ENCODE measurements at places on chromosomes 5 and 9.

DNA sequence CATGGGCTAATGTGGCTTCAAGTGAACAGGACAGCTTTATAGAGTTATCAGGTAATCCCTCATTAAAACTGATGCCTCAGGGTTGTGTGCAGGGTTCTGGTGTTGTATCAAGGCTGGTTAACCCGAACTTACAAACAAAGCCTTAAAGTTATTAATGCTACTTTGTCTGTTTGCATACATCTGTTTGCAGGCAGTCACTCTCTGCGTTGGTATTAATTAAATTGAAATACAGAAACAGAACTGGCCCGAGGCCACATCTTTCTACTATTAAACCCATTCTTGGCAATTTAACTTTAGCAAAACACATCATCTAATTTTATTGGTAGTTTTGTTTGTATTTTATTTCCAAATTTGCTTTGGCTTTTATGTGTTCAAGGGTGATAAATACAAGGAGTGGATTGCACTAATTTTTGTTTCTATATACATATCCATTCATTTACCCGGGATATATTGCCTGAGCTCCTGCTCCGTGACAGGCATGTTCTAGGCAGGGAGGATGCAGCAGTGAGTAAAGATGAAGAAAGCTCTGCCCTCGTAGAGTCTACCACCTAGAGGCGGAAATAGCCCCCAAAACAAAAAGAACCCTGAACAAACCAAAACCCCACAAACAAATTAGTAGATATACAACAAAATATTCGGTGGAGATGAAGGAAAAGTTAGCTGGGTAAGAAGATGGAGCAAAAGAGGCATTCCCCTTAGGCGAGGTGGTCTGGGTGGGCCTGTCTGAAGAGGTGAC, 164.2 kb downstream of the MACROH2A1 start:
- DNase-seq: no peak

DNA sequence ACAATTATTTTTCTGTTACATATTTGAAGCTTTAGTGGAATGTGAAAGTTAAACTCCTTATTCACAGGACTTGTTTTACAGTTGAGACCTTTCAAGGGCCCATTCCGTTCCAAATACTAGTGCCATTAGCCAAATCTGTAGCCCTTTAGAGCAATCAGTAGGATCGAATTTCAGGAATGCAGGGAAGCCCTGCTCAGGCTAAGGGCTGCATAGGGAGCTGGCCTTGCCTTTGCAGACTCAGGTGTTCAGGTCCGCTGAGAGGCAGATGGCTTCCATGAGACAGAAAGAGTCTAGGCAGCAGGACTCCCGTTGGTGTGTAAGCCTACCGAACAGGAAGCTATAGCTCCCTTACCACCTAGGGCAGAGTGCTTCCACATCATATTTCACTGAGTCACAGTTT, 150.1 kb upstream of the SLC27A6 start:
- no peak for DNase-seq

- DNase-seq: no peak
Measured at GRCh38 chr5:59537961-59538749, 355.4 kb downstream of the PDE4D start.

- DNase-seq: no peak
Measured at GRCh38 chr9:26954050-26954508, 2.1 kb upstream of the IFT74 start.

GRCh38 chr5:139472386-139473030, 1.7 kb downstream of the SMIM33 start:
- no peak for DNase-seq

Measured in spinal cord (tissue), 10 donors.